NCI-H1417 treated with DMSO at 0.1 percent for 48 hours (cell line): ENCODE measurements at places on chromosomes 4 and X.

DNA sequence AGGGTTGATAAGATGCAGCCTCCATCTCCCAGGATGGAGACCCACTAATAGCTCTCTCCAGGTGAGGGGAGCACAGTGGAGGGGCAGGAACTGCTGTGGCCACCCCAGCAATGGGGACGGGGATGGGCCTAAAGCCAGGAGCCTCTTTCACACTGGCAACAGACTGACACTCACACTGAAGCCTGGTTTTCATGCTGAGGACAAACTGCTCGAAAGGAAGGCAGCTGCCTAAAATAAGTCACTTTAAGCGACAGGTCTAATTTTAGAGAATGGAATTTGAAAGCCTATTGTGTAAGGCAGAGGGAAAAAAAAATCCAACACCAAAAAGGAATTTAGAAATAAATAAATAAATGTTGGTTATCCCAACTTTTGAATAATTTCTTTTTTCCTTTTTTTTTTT lies 104.4 kb downstream of the SLC2A9 start:
- no peak for DNase-seq

DNA sequence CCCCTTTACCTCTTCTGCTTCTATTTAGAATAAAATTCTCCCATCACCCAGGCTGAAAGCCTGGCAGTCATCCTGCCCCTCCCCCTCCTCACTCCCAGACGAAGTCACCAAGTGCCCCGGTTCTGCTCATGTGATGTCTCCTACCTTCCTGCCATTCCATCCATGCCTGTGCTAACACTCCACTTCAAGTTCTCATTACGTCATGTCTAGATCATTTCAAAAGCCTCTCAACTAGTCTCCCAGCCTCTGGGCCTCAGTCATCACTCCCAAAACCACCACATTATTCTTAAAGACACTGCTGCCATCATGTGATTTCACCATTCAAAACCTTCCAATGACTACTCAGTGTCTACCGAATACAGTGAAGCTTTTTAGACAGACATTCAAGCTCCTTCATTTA lies 17.2 kb upstream of the HOPX start:
- no peak for DNase-seq

GRCh38 chrX:100926453-100926852 lies 2.3 kb downstream of the XKRX start:
- DNase-seq = no peak

- no peak for DNase-seq
These were observed 49.2 kb downstream of the DDX53 start for GRCh38 chrX:23048806-23049573.

- no peak for DNase-seq
These were observed 28.5 kb downstream of the MOB1B start for GRCh38 chr4:70930530-70931256.

GRCh38 chr4:27288496-27288895 lies 427.9 kb downstream of the STIM2 start:
- DNase-seq = no peak

GRCh38 chrX:132623300-132623699 lies 134.5 kb upstream of the MBNL3 start:
- DNase-seq = no peak

- no peak for DNase-seq
These were observed 23.4 kb downstream of the STIM2 start for GRCh38 chr4:26884026-26884425.

GRCh38 chr4:25925486-25926201 lies 11.6 kb downstream of the SMIM20 start:
- no peak for DNase-seq

DNA sequence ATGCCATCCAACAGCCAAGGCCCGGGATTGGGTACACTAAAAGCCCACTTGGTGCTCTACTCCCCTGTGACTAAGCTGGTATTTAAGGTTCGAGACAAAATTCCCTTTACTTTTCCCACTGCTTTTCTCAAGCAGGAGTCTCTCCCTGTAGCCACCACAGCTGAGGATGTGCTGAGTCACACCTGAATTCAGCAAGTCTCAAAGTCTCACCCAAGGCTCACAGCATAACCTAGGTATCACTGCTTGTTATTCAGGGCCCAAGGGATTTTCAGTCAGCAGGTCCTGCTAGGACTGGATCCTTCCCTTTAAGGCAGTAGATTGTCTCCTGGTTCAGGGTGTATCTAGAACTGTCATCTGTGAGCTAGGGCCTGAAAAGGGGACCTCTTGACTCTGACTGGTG lies 39.2 kb downstream of the FMR1NB start:
- no peak for DNase-seq

GRCh38 chrX:49247916-49248811 lies 12.9 kb downstream of the CCDC22 start:
- DNase-seq = no peak

DNA sequence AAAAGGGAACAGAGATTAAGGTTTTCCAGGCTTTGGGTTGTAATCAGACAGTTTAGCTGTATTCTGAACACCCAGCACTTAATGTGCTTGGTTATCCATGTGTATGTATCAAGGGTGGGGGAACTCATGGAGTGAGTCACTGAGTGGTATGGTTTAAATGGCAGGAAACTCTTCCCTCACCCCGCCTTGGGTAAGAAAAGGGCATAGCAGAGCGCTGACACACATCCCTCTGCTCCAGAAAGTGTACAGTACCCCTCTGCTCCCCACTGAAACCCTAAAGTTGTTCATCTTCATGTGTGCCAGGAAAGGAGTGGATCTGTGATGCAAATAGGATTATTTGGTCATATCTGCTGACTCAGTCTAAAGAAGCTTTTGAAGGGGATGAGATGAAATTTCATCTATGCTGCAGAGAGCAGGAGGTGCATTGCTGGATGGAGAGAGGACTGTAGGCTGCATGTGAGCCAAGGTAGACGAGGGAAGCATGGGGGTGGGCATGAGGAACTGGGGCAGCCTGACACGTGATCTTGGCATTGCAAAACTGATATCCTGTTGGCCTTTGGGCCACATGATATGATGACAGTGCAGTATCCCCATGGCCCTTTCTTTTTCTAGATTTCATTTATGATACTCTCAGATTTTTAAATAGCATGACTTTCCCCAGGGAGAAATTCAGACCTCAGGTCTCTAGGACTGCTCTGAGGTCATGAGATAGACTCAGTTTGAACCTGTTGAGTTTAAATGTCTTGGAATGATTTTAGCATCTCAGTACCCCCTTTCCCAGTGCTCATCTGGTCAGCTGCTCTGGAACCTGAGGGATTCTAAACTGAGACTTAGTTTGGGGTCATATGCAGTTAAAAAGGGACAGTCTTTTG lies 84.8 kb downstream of the TMEM164 start:
- DNase-seq = no peak

- no peak for DNase-seq
These were observed 69.8 kb downstream of the ZNF827 start for GRCh38 chr4:145868637-145869409.

DNA sequence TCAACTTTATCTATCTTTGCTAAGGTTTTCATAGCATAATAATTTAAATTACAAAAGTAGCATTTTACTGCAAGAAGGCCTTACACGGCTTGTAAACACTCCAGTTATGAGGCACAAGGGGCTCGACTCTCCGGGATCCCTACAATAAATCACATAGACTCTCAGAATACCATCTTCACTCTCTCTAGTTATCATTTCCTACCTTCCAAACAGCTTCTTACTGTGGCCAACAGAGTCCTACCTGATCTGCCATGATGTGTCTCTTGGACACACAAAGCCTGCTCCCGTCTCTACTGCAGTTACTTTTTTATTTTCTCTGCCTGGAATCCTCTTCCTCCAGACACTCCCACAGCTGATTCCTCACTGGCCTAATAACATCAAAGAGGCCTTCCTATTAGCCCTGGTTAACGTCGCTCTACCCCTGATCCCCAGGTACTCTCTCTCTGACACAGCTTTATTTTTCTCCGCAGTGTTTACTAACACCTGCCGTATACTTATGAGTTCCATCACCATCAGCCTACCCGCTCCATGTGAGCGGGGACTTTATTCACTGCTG lies 559.6 kb upstream of the DIPK2B start:
- no peak for DNase-seq

DNA sequence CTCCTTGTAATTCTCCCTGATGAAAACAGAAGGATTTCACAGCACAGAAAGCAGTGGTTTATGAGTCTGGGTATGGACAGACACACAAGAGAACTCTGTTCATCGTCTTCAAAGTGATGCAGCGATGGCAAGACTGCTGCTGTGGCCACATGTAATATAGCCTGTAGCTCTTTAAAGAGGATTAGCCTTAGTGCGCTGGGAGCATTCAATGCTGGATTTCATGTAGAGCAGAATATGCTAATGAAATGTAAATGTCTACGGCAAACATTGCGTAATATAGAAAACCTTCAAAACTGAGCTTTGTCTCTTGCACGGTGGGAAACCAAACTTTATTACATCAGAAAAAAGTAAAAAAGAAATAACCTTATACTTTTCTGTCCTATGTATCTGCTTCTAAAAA lies 42.9 kb downstream of the ALPK1 start:
- DNase-seq = no peak

DNA sequence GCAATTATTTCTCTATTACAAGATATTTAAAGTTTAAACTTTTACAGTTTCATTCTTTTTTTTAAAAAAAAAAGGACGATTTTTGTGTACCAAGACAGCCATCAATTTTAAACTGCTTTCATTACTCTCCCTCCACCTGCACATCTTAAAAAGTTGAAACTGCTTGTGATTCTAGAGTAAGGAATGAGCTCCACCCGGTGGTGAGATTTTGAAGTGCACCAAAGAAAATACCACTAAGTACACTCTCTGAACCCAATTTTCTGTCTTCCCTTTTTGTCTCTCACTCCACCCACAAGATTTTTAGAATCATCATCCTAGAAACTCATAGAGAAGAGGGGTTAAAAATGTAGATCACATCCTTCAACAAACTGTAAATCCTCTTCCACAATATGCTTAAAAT lies 91.3 kb upstream of the WDR44 start:
- DNase-seq = peak; percentile 3

DNA sequence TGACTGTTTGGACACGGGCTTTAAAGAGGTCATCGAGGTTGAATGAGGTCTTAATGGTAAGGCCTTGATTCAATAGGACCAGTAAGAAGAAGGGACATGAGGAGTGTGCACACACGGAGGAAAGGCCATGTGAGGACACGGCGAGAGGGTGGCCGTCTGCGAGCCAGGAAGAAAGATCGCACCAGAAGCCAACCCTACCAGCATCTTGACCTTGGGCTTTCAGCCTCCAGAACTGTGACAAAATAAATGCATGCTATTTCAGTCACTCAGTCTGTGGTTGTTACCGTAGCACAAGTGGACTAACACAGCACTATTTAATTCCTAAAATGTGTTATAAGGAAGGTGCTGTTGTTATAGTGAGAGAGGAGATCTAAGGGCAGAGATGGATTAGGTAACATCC lies 468.6 kb upstream of the FAT1 start:
- DNase-seq = no peak

GRCh38 chr4:173935622-173936405 lies 347.7 kb downstream of the FBXO8 start:
- DNase-seq = no peak

DNA sequence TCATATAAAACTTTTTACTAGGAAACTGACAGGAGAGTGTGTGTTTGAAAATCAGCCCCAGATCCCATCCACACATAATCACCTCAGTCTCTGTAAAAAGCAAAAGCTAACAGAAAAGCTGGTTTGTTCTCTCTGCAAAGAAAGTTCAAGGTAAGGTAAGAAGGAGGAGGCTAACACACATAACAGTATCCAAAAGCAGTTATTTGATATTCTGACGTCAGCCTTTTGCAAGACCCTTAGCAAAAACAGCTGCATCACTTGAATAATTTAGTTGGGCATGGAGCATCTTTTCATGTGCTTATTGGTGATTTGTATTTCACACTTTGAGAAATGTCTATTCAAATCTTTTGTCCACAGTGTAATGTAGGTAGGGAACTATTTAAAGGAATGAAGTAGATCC lies 5.5 kb downstream of the TCEAL9 start:
- DNase-seq = no peak

- DNase-seq = peak; percentile 62
These were observed 650.8 kb upstream of the DIPK2B start for GRCh38 chrX:45851434-45851991.

DNA sequence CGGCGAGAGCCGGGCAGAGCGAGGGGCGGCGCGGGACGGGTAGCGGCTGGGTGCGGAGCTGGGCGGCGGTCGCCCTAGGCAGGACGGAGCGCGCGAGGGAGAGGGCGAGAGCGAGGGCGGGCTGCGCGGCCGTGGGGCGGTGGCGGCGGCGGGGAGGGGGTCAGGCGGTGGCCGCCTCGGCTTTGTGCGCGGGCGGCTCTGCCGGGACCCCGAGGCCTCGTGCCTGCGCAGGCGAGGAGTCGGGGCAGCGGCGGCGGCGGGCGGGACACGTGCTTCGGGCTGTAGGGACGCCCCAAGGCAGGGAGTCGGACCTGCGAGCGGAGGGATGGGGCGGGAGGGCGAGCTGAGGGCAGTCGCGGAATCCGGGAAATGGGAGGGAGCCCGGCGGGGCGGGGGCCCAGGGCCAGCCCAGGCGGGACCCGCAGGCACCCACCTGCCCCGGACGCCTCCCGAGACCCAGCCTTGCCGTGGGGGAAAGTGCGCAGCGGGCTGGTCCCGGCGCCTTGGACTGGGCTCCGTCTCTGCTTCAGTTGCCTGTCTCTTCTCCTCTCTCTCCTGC lies 465 bp downstream of the BMPR1B start:
- no peak for DNase-seq

- no peak for DNase-seq
These were observed 184.0 kb downstream of the PCDH7 start for GRCh38 chr4:30904215-30904555.
